ENCODE measurements at places on chromosomes 11 and 22.

DNA sequence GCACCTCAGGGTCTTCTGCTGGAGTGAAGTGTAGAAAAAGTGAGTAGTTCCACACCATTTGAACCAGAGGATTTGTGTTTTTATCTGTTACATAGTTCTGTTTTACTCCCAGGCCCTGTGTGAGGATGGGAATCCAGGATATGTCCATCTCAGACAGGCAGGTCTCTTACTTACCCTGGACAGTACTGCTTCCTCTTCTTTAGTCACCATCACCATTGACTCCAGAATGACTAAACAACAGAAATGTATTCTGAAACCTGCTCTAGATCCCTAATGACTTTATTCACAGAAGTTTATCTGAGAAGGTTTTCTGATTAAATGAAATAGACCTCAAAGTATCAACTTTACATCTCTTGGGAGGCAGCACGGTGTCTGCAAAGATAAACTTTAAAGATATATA lies 33.6 kb downstream of the CYP2R1 start:
- DNase-seq: no peak

DNA sequence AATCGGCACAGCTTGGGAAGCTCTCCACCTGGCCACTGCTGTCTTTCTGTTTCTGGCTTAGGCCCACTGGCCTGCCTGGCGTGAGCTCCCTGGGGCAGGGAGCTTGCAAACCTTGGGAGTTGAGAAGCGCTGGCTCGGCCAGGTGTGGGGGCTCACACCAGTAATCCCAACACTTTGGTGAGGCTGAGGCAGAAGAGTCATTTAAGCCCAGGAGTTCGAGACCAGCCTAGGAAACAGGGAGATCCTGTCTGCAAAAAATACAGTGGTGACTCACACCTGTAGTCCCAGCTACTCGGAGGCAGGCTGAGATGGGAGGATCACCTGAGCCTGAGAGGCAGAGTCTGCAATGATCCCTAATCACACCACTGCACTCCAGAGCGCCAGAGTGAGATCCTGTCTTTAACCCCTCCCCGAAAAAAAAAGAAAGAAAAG lies 4.0 kb downstream of the AP5B1 start:
- no peak for DNase-seq

DNA sequence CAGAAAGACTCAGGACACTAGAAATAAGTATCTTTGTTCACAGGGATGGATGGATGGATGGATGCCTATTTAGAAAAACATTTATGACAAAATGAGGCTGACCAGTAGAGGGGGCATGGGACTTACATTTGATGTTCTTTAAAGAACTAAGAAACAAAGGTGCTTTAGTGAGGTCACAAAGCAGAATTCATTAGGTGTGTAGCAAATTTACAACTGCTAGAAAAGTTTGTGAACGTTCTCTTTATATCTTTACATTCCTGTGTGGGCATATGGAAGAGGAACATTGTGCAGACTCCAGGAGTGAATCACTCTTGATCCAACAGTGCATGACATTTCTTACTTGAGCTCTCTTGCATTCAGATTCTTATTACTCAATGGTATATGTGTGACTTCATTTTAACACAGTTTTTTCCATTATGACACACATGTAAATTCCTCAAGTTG lies 15.8 kb upstream of the SIK2 start:
- DNase-seq: no peak

- DNase-seq: no peak
These were observed 49.6 kb downstream of the NUP98 start for GRCh38 chr11:3747704-3748103.

- DNase-seq: peak; percentile 54
These were observed at the start of gene ZNF280B for GRCh38 chr22:22508274-22509176. Gene ZNF280B, minus strand, starts transcription at chr22:22508742. Its CDS starts 19,344 bp downstream, at chr22:22489398.

GRCh38 chr11:76745561-76746207 lies 37.5 kb upstream of the TSKU start:
- DNase-seq: no peak

DNA sequence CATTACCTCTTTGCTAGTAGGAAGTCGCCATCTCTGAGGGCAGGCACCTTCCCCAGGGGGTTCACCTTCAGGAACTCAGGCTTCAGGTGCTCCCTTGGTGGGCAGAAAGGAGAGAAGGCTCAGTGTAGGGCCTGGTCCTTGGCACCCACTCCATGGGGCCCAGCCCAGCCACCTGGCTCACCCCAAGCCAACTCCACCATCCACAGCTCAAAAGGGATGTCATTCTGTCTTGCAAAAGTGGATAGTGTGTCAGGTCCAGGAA lies 2.7 kb upstream of the GSTT4 start:
- no peak for DNase-seq

DNA sequence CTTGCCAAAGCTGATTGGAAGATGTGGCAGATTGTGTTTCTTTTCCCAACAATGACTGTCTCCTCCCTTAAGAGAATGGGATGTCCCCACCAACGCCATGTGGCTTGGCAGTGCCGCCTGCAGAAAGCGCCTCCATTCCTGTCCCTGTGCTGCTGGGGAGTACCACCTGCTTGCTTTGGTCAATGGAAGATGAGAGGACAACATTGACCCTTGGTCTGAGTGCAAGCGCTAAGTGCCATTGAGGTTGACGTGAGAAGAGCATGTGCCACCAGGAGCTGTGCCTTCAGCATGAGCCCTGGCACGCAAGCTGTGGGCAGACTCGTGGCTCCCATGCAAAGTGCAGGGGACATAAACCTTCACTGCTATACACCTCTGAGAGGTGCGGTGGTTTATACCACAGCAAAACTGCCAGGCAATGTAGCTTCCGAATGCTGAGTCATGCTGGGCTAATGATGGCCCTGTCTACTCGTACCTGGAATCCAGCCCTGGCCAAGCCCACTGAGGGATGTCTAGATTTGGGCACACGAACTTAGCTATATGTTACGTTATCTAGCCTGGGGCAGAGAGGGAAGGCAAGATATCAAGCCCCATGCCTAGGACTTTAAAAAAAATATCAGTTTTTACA lies 41.9 kb downstream of the MYEOV start:
- DNase-seq: no peak

GRCh38 chr11:724049-724777 lies 18.2 kb downstream of the EPS8L2 start:
- no peak for DNase-seq
